ENCODE measurements at places on chromosomes 3 and 15.

DNA sequence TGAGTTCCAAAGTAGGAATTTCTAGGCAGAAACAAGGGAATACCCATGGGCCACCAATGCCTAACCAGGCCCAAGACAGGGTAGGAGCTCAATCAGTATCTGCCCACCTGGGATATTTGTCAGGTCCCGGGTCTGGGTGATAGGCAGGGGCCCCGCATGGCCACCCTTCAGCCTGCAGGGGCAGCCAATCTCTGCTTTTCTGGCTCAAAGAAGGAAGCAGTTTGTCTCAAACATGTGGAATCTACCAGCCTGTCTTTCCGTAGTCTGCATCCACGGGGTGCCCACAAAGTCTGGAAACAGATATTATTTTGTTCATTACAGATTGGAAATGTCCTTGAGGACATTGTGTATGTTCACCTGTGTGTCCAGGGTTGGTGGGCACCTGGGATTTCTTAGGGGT lies 56.2 kb downstream of the CEMIP start:
- no peak for DNase-seq

GRCh38 chr3:158936530-158937113 lies 134.8 kb downstream of the MFSD1 start:
- no peak for DNase-seq

GRCh38 chr15:45995800-45996199 lies 361.0 kb downstream of the SQOR start:
- no peak for DNase-seq

GRCh38 chr15:94348084-94348483 lies 116.7 kb downstream of the MCTP2 start:
- no peak for DNase-seq

DNA sequence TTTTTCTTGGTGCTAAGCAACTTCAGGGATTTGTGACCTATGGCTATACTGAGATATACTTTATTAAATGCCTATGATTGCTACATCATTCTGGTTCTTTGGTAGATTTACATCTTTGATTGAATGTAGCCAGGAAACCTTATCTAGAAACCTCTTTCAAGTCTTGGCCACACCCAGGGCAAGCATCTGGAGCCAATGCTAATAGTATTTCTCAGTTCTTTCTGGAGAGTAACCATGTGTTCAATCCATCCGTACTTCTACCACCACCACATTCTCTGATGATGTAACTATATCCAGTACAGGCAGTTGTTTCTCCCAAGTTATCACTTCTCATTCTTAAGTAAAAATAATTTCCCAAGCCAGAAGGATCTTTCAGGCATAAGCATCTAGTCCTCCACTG lies 69.0 kb downstream of the NME9 start:
- DNase-seq = no peak

- DNase-seq = peak; percentile 94
These were observed 1.0 kb downstream of the BDH1 start for GRCh38 chr3:197554562-197555280.

GRCh38 chr3:38031022-38031994 lies 1.9 kb upstream of the PLCD1 start:
- DNase-seq = no peak

- no peak for DNase-seq
These were observed 68.0 kb upstream of the MBNL1 start for GRCh38 chr3:152200476-152201420.

- no peak for DNase-seq
These were observed 17.7 kb upstream of the NR2F2 start for GRCh38 chr15:96312641-96313335.

DNA sequence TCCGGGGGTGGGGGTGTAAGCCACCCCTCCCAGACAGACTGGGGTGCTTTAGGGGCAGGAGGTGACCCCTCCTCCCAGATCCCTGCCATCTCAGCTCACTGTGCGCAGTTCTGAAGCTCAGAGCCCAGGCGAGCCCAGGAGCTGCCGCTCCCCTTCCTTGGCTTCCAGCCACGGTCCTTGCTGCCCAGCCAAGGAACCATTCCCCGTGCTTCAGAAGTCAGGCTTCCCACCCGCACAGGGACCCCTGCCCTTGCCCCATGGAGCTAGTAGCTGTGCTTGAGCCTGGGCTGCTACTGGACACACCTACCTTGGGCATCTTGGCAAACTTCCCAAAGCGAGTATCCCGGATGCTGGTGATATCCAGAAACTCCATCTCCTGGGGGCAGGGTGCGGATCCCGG lies 4.8 kb downstream of the PLCB2 start:
- DNase-seq = no peak

DNA sequence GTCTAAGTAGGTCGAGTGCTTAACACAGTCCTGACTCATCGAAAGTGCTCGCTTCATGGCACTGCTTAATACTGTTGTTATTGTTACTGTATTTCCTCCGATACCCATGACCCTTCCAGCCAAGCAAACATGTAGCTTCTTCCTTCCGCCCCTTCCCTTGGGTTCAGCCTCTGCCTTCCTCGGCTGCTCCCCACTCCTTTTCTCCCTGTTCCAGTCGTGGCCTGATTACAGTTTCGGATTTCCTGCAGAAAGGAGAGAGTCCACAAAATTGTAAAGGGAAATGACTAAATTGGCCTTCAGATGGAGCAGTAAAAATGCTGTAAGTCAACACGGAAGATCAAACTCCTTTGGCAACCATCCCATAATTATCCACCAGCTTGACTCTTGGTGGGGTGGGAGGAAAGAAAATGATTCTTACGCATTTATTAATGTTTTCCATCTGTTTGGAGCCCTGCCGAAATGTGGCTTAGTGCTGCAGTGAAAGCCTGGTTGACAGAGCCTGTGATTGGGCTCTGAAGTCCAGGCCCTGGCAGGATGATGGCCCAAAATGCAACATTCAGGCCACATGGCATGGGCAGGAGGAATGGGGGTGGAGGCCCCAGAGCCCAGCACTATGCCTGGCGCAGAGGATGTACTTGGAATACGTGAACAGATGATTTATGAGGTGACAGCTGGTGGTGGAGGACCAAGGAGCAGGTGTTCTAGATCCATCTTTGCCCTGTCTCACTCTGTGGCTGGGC lies 37.6 kb downstream of the FAM3D start:
- no peak for DNase-seq

DNA sequence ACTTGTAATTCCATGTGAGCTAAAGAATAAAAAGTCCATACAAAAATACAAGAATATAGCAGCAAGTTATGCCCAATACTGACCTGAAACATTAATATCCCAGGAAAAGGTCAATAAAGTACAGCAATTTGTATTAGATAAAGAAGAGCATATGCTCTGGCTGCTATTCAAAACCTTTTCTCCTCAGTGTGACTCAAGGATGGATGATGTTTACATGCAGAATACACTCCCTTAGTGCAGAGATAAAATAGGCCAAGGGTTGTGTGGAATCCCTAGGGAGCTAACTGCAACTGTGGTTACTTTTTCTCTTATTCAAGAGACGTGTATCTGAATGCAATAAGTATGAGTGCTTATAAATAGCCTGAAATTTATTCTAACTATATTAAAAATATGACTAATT lies 78.7 kb downstream of the SLC9A9 start:
- DNase-seq = no peak

DNA sequence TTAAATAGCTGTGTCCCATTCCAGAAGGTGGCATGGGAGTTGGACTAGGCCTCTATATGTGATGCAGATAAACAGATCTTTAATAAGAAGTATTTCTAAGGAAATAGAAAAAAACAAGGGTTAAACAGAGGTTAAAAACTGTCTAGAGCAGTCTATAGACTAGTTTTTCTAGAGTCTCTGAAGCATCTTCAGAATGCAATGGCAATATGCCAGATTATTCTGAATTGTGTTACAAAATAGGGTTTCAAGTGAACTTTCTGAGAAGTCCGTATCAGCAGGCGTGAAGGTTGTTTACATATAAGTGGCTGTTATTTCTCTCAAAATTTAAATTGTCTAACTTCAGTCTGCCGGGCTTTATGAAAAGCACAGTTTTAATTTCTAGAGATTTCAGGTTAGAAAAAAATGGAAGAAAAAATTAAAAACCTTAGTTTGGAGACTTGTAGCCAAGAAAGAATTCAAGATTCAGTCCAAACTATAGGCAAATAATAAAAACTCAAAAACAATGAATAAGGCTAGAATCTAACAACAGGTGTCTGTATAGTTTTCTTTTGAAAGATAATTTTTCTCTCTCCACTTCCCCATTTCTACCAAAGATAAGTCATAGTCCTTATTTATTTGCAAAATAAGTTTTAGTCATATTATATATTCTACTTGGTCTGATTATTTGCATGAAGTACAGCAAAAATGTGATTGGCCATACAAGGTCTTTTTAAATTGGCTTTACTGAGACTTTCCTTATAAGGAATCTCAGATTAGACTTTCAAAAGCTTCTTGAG lies 55.2 kb downstream of the OSTN start:
- DNase-seq = no peak

Measured in endothelial cell (in vitro differentiated cells).